ENCODE measurements at places on chromosomes 16 and 17.
A peak's percentile ranks its signal among the peaks of the same experiment; 100 is the strongest.

GRCh38 chr16:88732172-88732960, 26.1 kb downstream of the CTU2 start:
- H3K27ac ChIP-seq: peak overlapping the region; percentile 5
- H3K4me1 ChIP-seq: no peaks in the 10 kb centered on the region
- H3K27me3 ChIP-seq: no peaks in the 10 kb centered on the region
- no peak overlapping the region for H3K4me3 ChIP-seq
- peaks cover 75% of the 10 kb centered on the region for H3K36me3 ChIP-seq

- no peak overlapping the region for H3K4me3 ChIP-seq
- H3K36me3 ChIP-seq: no peaks in the 10 kb centered on the region
- H3K4me1 ChIP-seq: peaks cover 23% of the 10 kb centered on the region
- DNase-seq: peak; percentile 33
Observed at GRCh38 chr17:6492892-6493674, 48.8 kb downstream of the PIMREG start.

GRCh38 chr16:29644973-29645693, 17.9 kb upstream of the SPN start:
- no peak overlapping the region for H3K4me3 ChIP-seq
- H3K27me3 ChIP-seq: no peaks in the 10 kb centered on the region
- no peaks in the 10 kb centered on the region for H3K36me3 ChIP-seq
- no peaks in the 10 kb centered on the region for H3K4me1 ChIP-seq
- DNase-seq: no peak

GRCh38 chr17:82217120-82217529, 4.5 kb upstream of the CCDC57 start:
- peak; percentile 68 for DNase-seq
- H3K4me1 ChIP-seq: peaks cover 27% of the 10 kb centered on the region
- H3K27ac ChIP-seq: peak overlapping the region; percentile 53

GRCh38 chr17:606508-607250, 108.0 kb downstream of the VPS53 start:
- no peaks in the 10 kb centered on the region for H3K4me1 ChIP-seq
- no peak for DNase-seq
- H3K27ac ChIP-seq: no peak overlapping the region

DNA sequence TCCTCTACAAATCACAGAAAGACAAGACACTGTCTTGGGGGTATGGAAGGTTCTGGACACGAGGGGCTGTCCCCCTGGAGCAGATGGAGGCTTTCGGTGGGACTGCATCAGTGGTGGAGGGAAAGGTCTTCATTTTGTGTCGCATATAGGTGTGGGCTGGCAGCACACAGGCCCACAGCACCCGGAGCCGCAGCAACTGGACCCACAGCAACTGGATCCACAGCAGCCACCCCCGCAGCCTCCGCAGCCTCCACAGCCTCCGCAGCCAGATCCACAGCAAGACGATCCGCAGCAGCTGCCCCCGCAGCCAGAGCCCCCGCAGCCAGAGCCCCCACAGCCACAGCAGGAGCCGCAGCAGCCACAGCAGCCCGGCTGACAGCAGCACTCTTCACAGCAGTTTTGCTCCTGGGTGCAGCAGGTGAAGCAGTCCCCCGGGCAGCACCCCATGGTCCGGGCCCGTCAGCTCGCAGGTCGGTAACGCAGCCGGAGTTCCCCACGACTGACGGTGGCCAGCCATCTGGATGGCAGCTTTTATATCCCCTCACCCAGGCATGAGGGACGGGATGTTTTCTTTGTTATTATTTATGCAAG, at the start of gene KRTAP17-1:
Gene KRTAP17-1 (minus strand): TSS at position 507 of the 591 bp plus-strand sequence. CDS start 60 bp downstream, at position 447.
- H3K4me1 ChIP-seq: no peaks in the 10 kb centered on the region
- H3K27me3 ChIP-seq: no peaks in the 10 kb centered on the region
- H3K36me3 ChIP-seq: no peaks in the 10 kb centered on the region
- H3K27ac ChIP-seq: no peak within 1 kb of the TSS

GRCh38 chr16:11327277-11328171, 17.7 kb upstream of the RMI2 start:
- peaks cover 19% of the 10 kb centered on the region for H3K4me1 ChIP-seq
- no peaks in the 10 kb centered on the region for H3K36me3 ChIP-seq
- H3K27me3 ChIP-seq: no peaks in the 10 kb centered on the region
- DNase-seq: no peak
- no peak overlapping the region for H3K4me3 ChIP-seq

- peaks cover 10% of the 10 kb centered on the region for H3K4me1 ChIP-seq
- H3K27ac ChIP-seq: no peak overlapping the region
- no peaks in the 10 kb centered on the region for H3K36me3 ChIP-seq
- no peak overlapping the region for H3K4me3 ChIP-seq
- peak; percentile 46 for DNase-seq
- H3K27me3 ChIP-seq: no peaks in the 10 kb centered on the region
Observed at GRCh38 chr16:88274847-88275246, 107.9 kb upstream of the ZNF469 start.

GRCh38 chr17:70369391-70369790, 200.1 kb downstream of the KCNJ2 start:
- no peaks in the 10 kb centered on the region for H3K36me3 ChIP-seq
- H3K27ac ChIP-seq: no peak overlapping the region
- H3K4me1 ChIP-seq: no peaks in the 10 kb centered on the region

DNA sequence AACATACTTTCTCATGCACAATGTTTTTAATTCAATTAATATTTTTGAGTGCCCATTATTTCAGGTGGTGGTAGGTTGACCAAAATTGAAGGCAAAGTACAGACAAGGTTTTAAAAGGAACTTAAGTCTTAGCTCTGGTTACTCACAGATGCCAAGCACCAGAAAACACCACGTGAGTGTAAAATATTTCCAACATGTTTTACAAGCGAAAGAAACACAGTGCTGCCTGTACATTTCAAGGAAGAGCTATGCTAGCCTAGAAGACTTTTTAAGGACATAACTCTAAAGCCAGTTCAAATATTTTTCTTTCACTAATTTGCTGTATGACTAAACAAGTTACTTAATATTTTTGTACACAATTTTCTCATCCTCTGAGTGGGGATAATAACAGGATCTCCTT, 736.4 kb upstream of the GOT2 start:
- DNase-seq: no peak
- H3K4me1 ChIP-seq: no peaks in the 10 kb centered on the region
- H3K27me3 ChIP-seq: no peaks in the 10 kb centered on the region
- no peak overlapping the region for H3K27ac ChIP-seq
- H3K36me3 ChIP-seq: no peaks in the 10 kb centered on the region

- H3K36me3 ChIP-seq: no peaks in the 10 kb centered on the region
- H3K4me1 ChIP-seq: no peaks in the 10 kb centered on the region
- no peak for DNase-seq
- H3K27me3 ChIP-seq: no peaks in the 10 kb centered on the region
Observed at GRCh38 chr17:33056399-33057146, 64.9 kb downstream of the SPACA3 start.

DNA sequence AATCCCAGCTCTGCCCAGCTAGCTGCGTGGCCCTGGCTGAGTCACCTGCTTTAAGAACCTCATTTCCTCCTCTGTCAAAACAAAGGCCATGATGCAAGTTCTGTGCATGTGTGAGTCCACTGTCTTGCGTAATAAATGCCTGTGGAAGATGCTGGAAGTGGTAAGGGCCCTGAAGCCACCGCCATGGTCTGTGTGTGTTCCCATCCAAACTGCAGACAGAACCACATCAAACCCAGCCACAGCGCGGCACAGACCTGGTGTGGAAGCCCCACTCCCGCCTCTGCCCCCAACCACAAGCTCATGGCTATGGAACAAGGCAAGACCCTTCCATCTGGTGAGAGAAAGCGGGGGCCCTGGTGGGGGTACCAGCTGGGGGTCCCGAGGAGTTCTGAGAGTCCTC, 26.0 kb downstream of the NECAB2 start:
- no peak overlapping the region for H3K4me3 ChIP-seq
- H3K4me1 ChIP-seq: peaks cover 8% of the 10 kb centered on the region
- DNase-seq: no peak
- H3K36me3 ChIP-seq: no peaks in the 10 kb centered on the region
- H3K27me3 ChIP-seq: peaks cover 12% of the 10 kb centered on the region
- H3K27ac ChIP-seq: no peak overlapping the region

GRCh38 chr16:77780378-77780837, 8.0 kb upstream of the VAT1L start:
- no peaks in the 10 kb centered on the region for H3K27me3 ChIP-seq
- no peaks in the 10 kb centered on the region for H3K36me3 ChIP-seq
- no peak for DNase-seq
- H3K27ac ChIP-seq: no peak overlapping the region

DNA sequence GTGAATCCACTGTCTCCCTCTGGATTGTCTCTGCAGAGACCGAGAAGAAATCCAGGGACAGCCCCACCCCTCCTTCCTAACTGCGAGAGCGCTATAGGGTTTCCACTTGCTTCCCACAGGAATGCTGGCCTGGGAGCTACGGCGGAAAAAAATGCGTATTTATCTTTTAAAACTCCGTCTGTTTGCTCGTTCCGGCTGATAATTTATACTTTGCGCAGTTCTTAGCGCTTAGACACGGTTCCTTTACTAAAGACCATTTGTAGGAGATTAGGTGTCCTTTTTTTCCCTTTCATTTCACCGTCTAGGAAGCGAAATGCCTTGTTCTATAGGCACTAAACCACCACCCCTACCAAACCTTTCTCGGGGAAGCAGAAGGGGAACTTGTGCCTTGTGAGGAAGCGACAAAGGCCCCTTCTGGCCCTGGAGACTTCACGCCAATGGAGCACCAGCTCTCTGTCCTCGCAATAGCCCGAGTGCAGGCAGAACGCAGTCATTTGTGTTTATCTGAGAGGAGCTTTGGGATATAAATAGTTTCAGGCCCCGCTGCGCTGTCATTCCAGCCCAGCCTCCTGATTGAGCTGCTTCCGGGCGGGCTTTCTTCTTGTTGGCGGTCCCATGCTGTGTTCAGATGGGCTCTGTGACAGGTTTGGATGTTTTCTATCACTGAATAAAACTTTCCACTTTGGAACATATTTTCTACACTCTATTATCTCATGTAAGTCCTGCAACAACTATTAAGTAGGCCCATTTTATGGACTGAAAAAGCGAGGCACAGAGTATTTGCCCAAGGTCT, 791 bp upstream of the SUPT4H1 start:
- peaks cover 23% of the 10 kb centered on the region for H3K36me3 ChIP-seq
- peak overlapping the region; percentile 96 for H3K27ac ChIP-seq
- peak overlapping the region; percentile 92 for H3K4me3 ChIP-seq
- peaks cover 12% of the 10 kb centered on the region for H3K4me1 ChIP-seq
- DNase-seq: peak; percentile 80

GRCh38 chr17:30812218-30813177, 12.0 kb downstream of the CRLF3 start:
- no peaks in the 10 kb centered on the region for H3K4me1 ChIP-seq
- no peak overlapping the region for H3K4me3 ChIP-seq
- no peak for DNase-seq
- H3K36me3 ChIP-seq: no peaks in the 10 kb centered on the region
- no peaks in the 10 kb centered on the region for H3K27me3 ChIP-seq
- H3K27ac ChIP-seq: no peak overlapping the region

Measured in sigmoid colon (tissue), 7 donors.